ENCODE measurements at places on chromosomes 6 and 20.

DNA sequence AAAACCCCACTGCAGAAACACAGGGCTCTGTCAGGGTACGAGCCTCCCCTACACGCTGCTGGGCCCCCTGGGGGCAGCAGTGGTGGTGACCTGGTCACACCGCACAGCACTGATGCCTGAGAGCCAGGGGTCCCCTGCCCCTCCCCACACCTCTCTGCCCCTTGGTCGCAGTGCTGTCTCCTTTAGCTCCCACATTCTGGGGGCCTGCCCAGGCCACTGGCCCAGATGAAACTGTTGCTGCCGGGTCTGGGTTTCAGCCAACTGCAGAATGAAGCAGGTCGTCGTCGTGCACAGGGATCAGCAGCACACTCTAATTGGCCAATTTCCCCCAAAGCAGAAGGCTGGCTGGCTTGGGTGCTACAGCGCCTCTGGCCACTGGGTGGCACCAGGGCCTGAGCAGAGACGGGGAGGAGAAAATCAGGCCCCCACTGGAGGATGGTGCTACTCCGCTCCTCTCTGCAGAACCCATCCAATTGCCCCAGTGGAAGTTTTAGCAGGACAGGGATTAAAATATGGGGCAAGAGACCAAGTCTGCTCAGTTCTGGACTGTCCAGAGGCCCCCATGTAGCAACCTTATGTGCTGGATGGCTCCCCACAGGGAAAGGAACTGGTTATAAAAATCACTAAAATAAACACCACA, 26.1 kb downstream of the DIDO1 start:
- peak; percentile 86 for DNase-seq

DNA sequence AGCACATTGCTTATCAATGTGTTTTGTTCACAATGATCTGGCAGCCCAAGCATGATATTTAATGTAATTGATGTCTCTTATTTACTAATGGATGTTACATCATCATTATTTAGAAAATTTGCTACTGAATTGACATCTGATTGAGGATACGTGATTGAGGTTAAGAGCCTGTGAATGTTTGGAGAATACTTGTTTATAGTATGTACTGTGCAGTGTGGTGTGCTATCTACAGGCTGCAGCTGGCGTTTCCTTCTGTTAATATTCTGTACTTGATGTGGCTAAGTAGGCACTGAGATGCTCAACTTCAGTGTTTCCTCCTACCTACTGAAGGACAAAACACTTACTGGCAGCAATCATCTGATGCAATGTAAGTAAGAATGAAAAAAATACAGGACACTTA, 709.6 kb upstream of the FLRT3 start:
- DNase-seq, result no peak

DNA sequence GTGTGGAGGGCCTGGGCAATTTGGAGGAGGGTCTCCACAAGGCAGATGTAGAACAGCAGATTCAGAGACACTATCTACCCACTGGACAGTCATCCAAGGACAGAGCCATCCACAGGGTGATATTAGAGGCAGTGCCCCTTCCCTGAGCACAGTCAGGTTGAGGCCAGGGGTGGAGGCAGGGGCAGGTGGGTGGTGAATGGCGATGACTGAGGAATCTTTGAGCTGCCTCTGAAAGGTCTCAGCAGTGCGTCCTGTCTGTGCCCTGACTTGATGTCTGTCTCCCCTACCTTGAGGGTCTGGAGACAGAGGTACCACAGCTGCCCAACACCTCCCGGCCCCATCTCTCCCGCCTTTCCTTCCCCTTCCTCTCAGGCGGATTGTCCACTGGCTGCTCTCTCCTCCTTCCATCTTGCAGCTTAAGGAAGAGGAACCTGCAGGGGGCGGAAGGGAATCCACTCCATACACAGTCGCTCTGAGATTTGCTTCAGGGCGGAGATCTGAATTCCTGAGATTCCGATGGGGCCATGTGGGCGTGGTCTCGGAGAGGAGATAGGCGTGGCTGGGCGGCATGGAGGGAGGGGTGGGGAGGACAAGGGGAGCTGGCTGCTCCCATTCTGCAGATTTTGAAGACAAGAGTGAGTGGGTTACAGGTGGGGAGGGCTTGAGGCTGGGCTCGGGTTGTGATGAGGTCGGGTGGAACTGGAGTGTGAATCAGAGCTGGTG, 1.7 kb downstream of the MUCL3 start:
- DNase-seq, result no peak

DNA sequence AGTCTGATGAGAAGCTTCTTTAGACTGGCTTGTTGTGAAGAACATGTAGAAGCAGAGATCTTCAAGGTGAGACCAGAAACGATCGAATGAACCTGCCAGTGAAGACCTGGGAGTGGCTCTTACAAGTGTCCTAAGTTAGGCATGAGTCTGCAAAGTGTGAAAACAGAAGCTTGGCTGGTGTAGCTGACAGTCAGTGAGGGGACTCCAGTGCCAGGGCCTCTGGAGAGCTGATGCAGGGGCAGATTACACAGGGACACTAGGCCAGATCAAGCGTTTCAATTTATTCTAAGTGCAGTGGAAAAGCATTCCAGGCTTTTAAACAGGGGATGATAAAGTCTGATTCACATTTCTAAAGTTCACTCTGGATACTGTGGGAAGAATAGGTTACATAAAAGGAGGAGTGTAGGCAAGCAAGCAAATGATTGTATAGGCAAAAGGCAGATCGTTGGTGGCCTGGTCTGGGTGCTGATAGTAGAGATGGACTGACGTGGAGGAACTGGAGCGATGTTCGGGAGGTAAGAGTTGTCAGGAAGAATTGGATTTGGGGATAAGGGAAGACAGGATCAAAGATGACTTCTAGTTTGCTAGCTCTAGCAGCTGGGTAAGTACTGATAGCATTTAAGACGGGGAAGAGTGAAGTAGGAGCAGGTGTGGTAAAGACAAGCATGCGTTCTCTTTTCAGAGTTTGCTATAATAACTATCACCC, 133.5 kb downstream of the MAN1A1 start:
- DNase-seq, result no peak

DNA sequence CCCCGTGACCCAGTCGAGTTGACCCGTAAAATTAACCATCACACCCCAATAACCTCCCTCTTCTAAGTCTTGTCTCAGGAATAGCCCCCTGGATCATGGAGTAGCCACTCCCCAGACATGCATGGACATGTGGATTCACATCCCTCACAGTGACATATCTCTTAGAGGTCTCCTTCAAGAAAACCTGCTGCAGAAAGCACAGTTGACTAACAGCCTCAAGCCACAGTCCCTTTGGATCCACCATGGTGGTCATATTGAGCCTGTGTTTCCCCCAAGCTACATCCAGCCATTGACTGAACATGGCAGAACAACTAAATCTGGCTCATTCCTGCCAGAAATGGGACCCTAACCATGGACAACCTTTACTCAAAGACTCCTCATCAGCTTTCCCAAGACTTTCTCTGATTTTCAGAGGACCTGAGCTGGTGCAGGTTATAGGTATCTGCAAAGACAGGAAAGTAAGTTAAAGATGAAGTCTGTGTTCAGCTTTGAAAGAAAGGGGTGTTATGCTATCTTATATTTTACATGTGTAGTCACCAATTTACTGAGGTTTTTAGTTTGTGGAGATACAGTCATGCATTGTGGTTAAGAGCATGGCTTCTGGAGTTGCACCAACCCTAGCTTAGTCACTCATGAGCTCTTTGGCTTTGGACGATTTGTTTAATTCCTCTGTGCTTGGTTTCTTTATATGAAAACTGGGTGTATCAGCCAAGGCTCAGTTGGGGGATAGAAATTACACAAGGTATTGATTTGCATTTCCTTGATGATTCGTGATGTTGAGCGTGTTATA, 219.1 kb downstream of the MYLK4 start:
- no peak for DNase-seq

DNA sequence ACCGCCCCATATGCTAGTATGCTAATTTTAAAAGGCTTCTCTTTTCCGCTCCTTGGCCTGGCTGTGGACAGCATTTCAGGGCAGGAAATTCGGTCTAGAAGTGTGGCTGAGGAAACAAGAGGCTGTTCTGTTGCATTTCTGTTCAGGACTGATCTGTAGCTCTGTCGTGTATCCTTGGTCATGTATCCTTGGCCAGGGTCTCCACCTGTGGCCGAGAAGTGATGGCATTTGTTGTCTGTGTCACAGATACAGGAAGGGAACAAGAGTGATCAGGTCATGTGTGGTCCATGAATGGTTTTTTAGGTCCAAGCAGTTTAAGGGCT, 300.5 kb upstream of the SUPT3H start:
- no peak for DNase-seq
